AML-193 (cell line): ENCODE measurements at places on chromosomes 2 and 18.

DNA sequence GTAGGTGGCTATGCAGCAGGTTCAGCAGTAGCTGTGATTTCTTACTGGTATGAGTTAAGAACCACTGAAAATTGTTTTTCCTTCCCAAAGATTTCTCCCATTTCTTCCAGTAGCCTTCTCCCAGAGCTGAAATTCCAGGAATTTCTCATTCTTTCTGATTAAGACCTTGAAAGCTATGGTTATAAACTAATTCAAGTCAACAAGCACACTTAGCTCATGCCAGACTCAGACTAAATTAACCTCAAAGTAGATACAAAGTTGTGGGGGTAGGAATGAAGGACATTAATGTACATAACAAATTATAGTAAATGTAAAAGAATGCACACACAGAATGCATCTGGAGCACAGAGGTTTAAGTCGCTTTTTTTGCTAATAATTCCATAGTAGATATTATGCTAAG, 103.6 kb upstream of the SOX11 start:
- DNase-seq: no peak

DNA sequence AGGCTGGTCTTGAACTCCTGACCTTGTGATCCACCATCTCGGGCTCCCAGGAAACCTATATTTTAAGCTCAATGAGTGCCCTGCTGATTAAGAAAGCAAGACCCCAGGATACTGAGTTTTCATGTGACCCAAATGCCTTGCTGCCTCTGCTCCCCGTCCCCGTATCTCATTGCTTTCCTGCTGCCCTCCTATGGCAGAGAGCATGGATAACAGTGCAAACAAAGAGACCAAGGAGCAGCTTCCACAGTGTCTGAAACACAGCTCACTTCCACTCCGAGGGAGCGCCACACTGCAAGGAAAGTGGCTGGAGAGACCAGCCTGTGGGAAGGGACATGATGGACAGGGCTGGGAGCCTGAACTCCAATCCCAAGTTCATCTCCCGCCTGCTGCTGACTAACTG, 246.8 kb downstream of the TMEM182 start:
- DNase-seq: no peak

GRCh38 chr2:156115338-156115737, 217.2 kb downstream of the NR4A2 start:
- no peak for DNase-seq

- no peak for DNase-seq
Measured at GRCh38 chr2:232363784-232364615, 14.6 kb upstream of the ALPP start.

- DNase-seq: no peak
Measured at GRCh38 chr2:111535404-111535803, 348.6 kb downstream of the ANAPC1 start.

DNA sequence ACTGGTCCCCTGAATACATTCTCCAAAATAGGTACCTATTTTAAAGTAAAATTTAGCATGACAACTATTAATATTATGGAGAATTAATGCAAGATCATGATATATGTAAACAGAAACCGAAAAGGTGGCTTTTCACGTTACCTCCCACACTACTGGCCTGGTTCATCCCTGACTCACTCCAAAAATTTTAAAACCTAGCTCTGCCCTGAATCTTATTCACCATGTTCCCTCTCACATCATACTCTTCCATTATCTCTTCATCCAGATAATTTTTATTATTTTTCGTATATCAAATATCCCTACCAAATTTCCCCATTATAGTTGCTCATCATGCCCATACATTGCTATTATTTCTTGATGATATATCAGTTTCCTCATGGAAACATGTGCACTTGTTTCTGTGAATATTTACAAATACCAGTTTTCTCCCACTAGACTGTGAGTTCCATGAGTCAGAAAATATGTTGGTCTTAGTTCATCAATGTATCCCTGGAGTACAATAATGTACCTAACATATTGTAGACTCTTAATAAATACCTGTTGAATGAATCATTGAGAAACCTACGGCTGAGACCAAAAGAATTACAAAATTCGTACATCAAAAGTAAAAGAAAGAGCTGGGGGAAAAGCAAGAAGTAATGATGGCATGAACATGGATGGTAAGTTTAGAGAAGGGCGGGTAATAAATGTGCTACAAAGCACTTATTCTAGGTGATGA, 360.1 kb upstream of the CHAC2 start:
- no peak for DNase-seq

- peak; percentile 46 for DNase-seq
Measured at GRCh38 chr2:217387776-217388387, 528.0 kb upstream of the TNP1 start.

DNA sequence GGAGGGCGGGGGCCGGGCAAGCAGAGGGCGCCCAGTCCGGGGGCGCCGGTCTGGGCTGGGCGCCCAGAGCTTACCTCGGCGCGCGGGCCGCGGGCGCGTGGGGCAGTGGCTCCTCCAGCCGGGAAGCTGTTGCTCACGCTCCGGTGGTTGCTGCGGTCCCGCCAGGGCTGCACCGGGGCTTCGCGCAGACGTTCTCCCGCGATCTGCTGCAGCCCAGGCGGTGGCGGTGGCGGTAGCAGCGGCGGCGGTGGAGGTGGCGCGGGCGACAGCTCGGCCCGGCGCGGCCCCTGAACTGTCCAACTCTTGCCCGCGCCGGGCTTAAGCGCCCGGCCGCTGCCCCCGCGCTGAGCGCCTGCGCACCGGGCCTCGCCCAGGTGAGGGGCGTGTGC, 391 bp downstream of the ZNF385B start:
- DNase-seq: no peak

- DNase-seq: no peak
Measured at GRCh38 chr18:48855422-48856377, 95.1 kb downstream of the SMAD7 start.

GRCh38 chr2:99555404-99555803, 65.6 kb upstream of the REV1 start:
- DNase-seq: peak; percentile 89

GRCh38 chr2:149101818-149102217, 63.3 kb downstream of the LYPD6B start:
- DNase-seq: no peak

GRCh38 chr2:54609241-54609640, 114.2 kb upstream of the EML6 start:
- no peak for DNase-seq

- peak; percentile 9 for DNase-seq
Measured at GRCh38 chr18:41745166-41746049, 209.6 kb upstream of the PIK3C3 start.

DNA sequence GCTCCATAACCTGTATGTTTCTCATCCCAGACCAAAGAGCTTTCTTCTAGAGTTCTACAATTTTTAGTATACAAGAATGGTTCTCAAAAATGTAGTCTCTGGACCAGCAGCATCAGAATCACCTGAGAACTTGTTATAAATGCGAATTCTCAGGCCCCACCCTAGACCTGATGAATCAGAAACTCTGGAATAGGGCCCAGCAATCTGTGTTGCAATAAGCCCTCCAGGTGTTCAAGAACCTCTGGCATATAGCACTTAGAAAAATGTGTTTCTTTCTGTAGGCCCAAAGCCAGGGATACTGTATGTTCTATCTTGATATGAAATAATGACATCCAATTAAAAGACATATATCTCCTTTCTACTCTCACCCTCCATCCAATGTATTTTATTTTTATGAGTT, 10.4 kb downstream of the PAIP2B start:
- no peak for DNase-seq

GRCh38 chr2:57886161-57886786, 160.3 kb upstream of the VRK2 start:
- DNase-seq: no peak

- no peak for DNase-seq
Measured at GRCh38 chr2:191835539-191836350, 11.1 kb downstream of the CAVIN2 start.

DNA sequence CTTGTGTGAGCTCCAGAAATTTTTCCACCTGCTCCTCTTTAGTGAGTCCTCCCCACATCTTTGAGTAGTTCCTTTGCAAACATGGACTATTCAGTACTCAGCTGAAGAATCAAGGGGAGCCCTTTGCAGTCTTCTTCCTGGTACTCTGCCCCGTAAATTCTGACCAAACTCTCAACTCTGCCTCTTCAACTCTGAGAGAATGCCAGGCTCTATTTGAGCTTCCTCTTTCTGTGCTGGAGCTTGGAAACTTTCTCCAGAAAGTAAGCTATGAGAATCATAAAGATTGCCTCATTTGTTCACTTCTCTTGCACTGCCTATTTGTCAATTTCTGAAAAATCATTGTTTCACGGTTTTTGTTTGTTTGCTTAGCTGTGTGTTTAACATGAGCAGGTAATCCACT, 7.4 kb upstream of the STAT4 start:
- peak; percentile 66 for DNase-seq

GRCh38 chr2:215930505-215931253, 82.7 kb downstream of the MREG start:
- DNase-seq: no peak

GRCh38 chr2:216992056-216992675, 132.3 kb upstream of the TNP1 start:
- DNase-seq: no peak

DNA sequence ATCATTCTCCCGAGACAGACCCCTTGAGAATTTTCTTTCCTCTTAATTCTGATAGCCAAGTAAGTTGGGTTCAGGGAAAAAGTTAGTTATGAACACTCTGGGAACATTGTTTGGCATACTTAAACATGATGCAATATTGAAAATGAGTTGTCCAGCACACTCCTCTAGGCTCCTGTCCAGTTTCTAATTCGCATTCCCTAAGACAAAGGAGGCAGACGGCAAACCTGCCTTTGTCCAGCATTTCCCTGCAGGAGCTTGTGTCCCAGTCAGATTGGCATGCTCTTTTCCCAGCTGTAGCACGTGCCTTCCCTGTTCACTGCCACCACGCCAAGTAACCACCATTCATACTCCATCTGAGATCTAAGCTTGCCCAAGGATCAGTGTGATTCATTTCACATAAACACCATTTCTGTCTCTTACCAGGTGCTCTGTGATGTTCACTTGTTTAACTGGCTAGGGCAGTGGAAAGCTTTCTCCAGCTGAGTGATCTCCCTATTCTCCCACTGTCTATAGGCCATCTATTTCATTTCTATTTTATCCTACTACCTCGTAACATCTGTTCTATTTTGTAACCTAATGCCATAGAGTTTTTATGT, 150.0 kb upstream of the EPB41L3 start:
- DNase-seq: no peak

DNA sequence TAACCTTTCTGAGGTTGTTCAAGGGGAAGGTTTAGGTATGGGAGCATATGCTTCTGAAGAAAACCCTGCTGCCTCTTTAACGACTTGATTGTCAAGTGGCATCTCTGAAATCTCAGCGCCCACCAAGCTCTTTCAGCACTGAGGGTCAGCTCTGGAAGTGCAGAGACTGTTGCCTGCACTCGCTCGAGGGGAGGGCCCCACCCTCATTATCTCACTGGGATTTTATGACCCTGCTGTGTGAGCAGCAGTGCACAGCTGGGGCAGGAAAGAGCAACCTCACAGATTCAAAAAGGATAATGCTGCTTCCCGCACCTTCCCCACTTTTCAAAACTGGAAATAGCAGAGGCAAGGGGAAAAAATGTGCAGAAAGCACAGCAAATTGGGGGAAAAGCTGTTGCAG, 56.9 kb upstream of the SPRED2 start:
- no peak for DNase-seq

- DNase-seq: peak; percentile 52
Measured at GRCh38 chr2:128318776-128319464, at the start of gene HS6ST1. Gene HS6ST1, minus strand, starts transcription at chr2:128318868. Its CDS starts 305 bp downstream, at chr2:128318563.

DNA sequence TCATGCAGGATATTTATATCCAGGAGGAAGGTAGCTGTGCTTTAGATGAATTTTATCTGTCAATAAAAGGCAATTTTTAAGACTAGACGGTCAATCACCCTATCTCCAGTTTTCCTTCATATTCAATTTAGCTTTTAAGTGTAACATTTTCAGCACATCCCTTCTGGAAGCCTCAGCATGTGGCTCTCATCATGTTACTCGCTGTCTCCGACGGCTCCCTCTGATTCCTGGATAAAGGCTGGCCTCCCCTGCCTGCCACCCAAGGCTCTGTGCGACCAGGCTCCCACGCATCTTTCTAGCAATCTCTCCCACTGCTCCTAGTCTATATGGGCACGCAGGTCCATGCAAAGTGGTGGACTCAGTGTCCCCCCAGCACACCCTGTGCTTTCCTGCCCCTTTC, 84.5 kb downstream of the MEP1B start:
- no peak for DNase-seq

DNA sequence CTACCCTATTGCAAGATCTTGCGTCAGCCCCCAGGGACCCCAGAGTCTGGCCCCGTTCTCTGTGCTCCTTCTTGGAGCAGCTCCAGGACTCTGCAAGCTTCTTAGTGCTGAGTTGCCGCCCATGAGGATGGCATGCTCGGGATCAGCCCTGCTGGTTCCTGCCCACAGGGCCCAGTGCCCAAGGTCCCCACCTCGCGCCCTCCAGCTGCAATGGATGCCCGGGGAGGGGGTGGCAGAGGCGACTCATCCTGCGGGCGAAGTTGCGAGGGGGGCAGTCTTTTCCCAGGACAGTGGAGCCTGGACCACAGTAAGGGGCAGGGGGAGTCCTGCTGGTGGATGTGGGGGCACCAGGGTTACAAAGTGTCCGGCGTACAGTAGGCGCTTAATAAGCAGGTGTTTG, 261.9 kb downstream of the BCL2 start:
- DNase-seq: no peak

DNA sequence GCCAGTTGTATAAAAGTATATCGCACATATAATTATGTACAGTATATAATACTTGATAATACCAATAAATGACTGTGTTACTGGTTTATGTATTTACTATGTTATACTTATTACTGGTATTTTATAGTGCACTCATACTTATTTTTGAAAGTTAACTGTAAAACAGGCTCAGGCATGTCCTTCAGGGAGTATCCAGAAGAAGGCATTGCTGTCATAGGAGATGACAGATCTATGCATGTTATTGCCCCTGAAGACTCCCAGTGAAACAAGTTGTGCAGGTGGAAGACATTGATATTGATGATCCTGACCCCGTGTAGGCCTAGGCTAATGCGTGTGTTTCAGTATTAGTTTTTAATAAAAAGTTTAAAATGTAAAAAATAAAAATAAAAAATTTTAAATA, 20.3 kb upstream of the ASXL3 start:
- no peak for DNase-seq

DNA sequence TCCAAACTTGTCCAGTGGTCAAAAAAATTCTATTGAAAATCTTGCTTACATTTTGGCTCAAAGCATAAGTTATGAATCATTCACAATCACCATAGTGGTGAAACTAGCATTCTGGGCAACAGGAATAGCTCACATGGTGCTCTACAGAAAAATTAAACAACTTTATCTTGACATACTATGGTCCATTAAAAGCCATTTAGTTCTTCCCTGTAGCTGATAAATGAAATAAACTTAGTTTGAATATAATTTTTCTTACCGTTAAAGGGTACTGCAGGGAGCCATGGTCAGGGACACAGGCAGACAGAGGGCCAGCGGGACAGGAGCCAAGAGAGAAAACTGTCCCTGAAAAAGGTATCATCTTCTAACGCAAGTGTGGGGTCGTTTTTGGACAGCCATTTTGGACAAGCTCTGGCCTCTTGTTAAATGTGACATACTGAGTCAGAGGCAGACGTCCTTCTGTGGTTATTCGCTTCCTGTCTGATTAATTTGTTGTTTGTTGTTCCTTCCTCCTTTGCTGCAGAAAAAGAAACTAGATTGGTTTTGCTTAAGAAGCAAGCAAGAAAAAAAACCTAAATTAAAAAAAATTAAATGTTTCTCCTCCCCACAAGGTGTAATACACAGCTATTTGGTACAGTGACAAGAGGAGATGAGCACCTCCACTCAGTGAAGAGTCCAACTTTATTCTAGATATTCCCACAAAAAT, at the start of gene WIPF1:
Gene WIPF1 (minus strand): TSS at position 460 of the 703 bp plus-strand sequence. CDS start 12,231 bp downstream, outside the sequence.
- peak; percentile 85 for DNase-seq

GRCh38 chr18:58102018-58102417, 58.0 kb downstream of the NEDD4L start:
- DNase-seq: no peak
